ENCODE measurements at places on chromosomes 16 and 17.

- no peak for DNase-seq
Observed at GRCh38 chr17:71227841-71228240, 893.0 kb upstream of the SOX9 start.

GRCh38 chr16:67403976-67404555 lies 10.8 kb upstream of the TPPP3 start:
- DNase-seq, result no peak

- DNase-seq, result no peak
Observed at GRCh38 chr16:49590166-49590871, 216.7 kb downstream of the C16orf78 start.

- DNase-seq, result no peak
Observed at GRCh38 chr16:49158029-49158642, 123.5 kb downstream of the CBLN1 start.

DNA sequence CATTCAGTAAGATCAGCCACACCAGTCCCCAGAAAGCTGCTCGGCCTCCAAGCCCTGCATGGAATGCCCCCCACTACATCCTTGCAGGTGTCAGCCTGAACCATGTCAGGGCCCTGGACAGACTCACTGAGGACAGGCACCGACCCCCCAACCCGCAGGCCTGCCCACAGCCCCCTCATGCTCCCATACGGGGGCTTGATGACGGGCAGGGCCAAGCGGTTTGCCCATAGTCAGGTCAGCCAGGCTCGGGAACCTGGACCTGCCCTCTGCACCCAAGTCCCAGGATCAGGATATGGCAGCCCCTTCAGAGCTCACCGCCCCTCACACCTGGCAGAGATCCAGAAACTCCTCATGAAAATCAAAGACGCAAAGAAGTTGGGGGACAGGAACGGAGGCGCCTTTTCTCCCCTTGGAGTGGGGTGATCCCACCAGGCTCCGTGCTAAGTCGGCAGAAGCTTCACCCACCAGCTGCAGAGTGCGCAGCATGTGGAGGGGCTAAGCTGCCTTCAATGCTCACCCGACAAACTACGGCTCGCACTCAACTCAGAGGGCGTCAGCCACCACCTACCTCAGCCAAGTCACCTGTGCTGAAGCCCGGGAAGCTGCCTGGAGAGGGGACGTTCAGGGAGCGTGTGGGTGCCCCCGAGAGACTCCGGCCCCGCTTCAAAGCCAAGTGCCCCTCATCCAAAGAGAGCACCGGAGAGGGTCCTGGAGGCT lies 26.5 kb downstream of the GNPTG start:
- no peak for DNase-seq

Data from suppressor macrophage (primary cell).